ENCODE measurements at places on chromosomes 11 and 22.

DNA sequence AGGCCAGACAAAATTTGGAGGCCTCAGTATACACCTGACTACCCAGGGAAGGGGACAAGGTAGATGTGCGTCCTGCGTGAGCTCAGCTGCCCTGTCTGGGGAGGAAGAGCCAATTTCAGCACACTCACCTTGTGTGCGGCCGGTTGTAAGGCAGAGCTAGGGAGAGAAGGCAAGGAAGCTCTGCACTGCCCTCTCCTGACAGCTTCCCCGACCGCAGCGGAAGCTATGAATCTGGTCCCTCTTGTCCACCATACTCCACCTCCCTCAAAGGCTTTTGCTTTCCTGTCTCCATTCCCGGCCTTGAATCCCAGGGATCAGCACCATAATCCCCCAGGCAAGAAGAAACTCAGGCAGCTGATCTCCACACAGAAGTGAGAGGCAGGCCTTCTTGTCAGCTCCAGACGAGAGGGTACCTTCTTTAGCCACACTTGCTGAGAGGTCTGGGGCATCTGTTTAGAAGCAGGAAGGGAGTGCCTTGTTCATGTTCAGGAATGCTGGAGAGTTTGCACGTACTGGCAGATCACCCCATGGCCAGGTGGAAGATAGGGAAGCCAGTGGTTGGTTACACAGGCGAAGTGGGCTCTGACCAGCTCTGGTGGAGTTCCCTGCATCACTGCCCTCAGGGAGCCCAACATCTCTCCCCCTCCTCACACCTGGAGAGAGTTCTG lies 62.5 kb downstream of the FEZ1 start:
- peak; percentile 49 for DNase-seq

DNA sequence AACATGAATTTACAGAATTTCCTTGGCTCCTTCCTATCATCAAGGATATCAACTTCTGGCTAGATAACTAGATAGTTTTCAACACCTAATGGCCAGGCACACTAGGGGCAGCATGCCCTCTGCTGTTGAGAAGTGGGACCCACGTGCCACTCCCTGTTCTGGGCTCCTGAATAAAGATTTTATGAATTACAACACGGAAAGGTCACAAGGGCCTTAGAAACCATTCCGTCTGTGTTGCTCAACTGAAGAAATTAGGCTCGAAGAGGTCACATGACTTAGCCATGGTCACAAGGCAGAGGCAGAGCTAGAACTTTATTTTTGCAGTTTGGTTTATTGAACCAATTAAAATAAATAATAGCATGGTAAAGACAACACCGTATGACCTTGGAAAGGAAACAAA lies 36.0 kb downstream of the PRCP start:
- DNase-seq = peak; percentile 58

- DNase-seq = peak; percentile 88
Measured at GRCh38 chr11:76152086-76152681, 54.1 kb downstream of the WNT11 start.

- DNase-seq = peak; percentile 81
Measured at GRCh38 chr11:20367313-20367948, 3.9 kb downstream of the HTATIP2 start.

Data from HTR-8/SVneo (cell line).